ENCODE measurements at places on chromosomes 7 and 10.

DNA sequence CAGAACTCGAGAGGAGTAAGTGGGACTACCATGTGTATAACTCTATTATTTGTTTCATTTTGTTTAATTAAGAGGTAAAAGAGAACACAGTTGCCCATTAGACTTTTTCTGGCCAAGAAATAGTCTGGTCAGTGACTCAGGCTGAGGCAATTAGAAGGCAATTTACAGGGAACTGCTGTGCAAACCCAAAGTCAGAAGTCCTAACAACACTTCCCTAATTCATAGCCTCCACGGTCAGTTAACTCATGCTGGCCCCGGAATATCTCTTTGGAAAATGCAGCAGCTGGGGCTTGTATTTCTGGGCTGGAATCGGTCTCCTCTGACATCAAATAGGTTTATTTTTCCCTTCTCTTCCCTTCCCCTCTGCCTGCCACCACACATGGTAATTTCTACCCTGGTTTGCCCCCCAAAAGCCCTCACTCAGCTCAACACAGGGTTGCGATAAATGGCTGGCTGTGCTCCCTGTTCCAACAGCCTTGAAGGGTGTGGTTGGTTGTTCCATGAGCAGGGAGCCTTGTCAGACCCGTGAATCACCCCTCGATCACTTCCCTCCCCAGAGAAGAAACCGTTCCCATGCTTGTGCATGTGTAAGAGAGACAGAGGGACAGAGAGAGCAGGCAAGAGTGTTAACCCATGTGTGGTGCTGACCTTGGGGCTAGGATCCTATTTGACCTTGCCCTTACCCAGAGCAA, 5.3 kb downstream of the SH3PXD2A start:
- DNase-seq, result no peak

DNA sequence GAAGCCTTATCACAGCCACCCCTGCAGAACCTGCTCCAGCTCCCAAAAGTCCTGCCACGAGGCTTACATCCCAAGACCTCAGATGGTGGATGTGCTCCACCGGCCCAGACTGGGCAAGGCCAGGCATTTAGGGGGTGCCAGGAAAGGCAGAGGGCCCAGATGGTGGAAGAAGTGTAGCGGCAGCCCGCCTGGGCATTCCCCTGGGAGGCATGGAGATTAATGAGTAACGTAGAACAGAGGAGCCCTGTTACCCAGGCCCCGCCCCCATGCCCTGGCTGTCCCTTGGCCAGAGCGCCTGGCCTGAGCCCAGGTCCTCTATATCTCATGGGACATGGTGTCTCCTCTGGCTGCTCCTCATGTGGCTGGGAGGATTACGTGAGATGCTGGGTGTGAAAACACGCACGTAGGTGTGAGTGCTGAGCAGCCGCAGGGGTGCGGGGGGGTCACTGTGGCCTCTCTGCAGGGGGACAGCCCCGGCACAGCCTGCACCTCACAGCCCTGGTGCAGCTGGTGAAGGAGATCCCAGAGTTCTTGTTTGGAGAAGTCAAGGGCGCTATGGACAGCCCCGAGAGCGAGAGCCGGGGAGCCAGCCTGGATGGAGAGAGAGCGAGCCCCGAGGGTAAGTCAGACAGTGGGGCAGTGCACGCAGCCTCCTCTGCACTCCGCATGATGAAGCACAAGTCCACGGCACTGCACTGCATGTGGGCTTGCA, 52.9 kb downstream of the ZNF467 start:
- DNase-seq, result peak; percentile 21

DNA sequence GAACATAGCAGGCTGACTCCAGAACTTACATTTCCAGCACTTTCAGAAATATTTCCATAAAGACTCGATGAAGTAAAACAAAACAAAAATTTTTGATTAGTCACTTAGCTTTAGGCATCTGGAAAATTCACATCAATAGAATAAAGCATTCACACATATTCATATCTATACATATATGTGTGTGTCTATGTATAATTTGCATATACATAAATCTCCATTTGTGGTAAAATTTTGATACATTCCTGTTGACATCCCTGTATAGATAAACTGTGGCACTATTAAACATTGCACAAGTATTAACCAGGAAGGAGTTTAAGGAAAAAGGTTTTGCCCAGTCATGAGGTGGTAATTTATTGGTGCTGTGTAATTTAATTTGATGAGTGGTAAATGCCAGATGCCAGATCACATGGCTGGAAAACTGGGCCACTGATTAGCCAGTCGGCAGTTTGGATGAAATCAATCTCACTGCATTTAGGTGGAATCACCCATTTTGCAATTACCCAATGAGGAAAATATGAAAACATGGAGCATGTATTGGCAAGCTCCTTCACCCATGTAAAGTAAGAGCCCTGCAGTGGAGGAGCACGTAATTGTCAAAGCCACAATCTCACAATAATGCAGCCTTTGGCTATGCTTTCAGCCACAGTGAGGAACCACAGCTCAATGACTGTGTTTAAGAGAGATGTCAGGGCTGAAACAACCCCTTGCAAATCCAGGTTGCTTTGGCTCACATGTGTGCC, 294.6 kb downstream of the RNLS start:
- DNase-seq, result no peak

DNA sequence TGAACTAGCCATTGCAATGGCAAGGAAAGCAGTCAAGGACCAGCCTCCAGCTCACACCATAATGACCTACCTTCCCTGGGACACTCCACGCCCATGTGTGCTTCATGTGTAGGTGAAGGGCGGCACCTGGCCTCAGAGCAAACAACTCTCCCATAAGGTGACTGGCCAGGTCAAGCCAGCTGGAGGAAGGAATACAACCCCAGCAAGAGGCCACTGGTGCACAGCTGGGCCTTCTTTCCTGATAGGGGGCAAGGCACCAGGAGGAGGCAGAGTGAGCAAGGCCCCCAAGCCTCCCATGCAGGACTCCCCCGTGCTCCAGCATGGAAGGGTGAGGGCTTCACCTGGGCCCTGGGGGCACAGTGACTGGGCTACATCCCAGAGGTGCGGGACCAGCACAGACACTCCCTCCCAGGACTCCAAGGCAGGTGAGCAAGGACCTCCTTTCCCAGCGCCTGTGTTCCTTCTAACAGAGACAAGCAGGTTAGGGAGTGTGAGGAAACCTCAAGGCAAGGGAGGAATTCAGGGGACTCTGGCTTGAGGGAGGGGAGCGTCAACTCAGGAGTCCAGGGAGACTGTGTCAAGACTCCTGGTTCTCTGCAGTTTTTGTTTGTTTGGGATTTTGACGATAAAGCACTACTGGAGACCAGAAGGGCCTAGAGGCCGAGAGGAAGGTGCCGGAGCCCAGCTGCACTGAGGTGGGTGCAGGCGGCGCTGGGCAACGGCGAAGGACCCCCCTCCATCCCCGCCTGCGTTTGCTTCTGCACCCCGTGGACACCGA, 1.7 kb downstream of the PTPRN2 start:
- DNase-seq, result no peak

DNA sequence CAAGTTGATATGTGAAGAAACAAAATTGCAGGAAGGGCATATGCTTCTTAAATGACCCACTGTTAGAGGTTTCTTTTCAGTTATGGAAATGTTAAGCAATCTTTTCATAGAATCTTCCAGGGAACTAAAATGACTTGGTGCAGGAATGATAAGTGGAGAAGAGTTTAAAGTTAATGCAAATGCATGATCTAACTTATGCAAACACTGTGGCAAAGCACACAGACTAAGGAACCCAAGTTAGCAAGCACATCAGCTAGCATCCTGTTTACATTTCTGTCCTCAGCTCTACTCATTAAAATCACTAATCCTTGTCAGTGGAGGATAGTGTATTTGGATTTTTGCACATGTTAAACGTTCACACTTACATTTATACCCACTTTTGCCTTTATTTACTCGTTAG, 9.3 kb downstream of the CLCN1 start:
- no peak for DNase-seq

GRCh38 chr7:47185839-47186238, 396.1 kb downstream of the TNS3 start:
- no peak for DNase-seq

DNA sequence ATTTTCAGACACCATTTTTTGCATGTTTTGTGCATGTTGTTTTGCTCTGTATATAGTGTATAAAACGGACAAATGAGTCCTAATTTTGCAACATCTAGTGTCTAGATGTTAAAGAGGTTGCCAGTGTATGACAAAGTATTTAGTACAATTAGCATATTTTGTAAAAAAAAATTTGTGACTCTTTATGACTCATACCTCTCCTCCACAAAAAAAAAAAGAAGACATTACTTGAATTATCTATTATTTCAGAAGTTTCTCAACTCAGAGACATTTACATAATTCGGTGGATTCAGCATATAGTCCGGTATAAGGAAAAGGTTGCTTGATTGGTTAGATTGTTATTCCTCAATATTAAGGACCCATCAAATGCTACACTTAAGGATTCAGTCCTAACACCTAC, 26.0 kb downstream of the NUP42 start:
- no peak for DNase-seq

DNA sequence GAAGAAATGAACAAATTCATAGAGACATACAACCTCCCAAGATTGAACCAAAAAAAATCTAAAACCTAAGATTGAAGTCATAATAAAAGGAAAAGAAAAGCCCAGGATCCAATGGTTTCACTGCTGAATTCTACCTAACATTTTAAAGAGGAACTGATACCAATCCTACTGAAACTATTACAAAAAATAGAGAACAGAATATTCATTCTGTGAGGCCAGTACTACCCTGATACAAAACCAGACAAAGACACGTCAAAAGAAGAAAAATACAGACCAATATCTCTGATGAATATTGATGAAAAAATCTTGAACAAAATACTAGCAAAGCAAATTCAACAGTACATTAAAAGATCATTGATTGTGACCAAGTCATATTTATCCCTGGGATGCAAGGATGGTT, 128.5 kb upstream of the STEAP1 start:
- DNase-seq, result no peak

DNA sequence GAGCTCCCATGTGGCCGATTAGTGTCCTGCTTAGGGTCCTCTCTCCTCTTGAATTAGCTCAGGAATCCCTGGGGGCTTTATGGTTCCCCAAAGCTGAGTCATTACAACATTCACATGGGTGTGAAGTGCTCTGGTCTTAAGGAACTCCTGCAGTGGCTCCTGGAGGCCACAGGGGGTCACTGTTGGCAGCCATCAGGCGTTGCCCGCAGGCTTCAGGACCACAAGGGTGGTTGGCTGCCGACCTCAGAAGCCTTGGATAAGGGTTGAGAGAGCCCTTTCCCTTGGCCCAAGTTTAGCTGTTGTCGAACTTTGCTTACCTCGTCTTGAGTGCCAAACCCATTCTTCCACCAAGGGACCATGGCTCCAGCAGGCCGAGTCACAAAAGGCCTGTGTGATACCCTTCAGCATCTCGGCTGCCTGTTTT, 61.7 kb downstream of the SH2D4B start:
- DNase-seq, result no peak

GRCh38 chr10:11161096-11161495, 143.4 kb downstream of the CELF2 start:
- DNase-seq, result no peak

Data from omental fat pad (tissue), 4 donors.